NCI-H2107 (cell line): ENCODE measurements at places on chromosomes 6 and 20.

GRCh38 chr6:26220145-26220970 lies 133.1 kb downstream of the HFE start:
- DNase-seq = no peak

DNA sequence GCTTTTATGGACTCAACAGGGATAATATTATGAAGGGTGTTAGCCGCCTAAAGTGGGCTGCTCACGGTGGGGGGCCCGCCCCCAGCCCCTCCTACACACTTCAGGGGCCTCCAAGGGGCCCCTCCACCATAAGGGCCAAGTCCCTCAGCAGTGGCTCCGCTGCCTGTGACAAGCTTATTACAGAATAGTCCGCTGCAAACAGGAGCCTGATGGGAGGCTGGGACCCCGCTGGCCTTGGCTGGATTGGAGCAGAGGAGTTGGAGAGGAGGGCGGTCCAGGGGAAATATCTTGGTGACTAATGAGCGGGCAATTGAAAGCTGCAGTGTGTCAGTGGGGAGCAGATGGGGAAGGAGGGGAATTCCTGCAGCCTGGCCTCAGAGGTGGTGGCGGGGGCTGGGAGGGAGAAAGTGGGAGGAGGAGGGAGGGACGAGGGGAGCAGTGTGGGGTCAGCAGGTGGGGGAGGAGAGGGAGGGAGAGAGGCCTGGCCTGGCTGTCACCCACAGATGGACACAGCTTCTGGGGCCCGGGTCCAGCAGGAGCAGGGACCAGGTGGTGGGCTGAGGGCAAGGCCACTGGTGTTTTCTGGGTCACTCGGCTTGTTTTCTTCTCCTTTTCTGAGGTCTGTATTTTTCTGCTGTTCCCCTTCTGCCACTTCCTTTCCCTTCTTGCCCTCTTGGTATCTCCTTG lies 57.6 kb upstream of the FOXP4 start:
- DNase-seq = no peak

DNA sequence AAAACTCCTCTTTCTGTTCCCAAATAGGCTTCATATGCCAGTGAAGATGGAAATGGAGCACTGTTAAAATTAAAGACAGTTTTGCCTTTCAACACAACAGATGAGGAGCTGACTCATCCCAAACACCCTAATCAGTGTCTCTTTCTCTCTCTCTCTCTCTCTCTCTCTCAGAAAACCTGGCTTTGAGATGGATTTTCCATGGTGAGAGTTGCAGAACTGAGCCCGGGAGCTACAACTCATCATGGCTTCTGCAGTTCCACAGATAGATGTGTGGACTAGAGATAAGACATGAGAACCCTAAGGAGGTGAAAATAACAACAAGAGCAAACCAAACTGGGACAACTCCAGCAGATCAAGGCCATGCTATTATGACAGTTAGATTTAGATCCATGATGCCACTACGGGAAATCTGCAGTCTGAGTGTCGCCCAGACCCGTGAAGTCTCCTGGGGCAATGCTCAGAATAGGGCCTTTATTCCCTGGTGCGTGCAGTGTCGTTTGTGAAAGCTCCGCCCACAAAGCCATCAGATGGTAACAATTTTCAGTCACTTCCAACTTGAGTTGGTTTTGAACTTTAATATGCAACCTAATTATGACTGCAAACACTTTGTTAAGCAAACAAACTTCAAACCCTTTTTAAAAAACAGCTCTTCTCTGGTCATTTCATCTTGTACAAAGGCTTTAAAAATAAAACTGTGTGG lies 338.2 kb upstream of the PREP start:
- no peak for DNase-seq

GRCh38 chr6:79717989-79718388 lies 86.9 kb downstream of the SH3BGRL2 start:
- peak; percentile 22 for DNase-seq

GRCh38 chr6:157486572-157486971 lies 105.6 kb downstream of the ZDHHC14 start:
- DNase-seq = no peak

GRCh38 chr6:117448732-117449485 lies 23.2 kb upstream of the ROS1 start:
- no peak for DNase-seq

DNA sequence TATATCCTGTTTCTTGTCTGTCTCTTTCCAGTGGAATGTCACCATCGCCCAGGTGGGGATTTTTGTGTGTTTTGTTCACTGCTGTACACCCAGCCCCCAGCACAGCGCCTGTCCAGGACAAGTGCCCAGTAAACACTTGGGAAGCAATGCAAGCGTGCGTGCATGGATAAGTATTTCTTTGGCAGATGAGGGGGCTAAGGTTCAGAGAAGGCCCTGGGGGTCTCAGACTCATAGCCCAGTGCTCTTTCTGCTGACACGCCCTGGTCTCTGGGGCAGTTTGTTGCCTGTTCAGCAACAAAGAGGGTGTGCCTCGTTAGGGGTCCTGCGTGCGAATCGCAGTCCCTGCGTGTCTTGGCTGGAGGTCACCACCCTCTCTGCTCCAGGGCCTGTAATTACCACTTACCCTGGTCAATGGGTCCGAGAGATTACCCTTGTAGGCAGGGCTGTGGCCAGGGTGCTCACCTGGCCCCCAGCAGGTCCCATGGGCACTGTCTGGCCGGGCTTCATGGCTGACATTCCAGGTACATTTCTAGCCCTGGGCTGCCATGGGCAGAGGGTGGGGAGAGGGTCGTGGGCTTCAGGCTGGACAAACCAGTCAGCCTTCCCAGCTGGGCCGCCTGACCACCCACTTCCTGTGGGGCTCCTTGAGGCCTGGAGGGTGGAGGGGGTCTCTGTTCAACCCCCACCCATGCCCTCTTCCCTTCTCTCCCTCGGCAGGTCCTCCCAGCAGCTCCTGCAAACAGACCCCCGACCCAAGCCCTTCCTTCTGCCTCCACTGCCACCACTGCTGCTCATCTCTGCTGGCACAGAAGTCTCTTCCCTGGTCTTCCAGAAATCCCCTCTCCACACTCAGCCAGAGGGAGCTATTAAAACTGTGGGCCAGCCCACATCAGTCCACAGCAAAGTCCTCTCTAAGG lies 87.1 kb downstream of the CEBPB start:
- DNase-seq = no peak

DNA sequence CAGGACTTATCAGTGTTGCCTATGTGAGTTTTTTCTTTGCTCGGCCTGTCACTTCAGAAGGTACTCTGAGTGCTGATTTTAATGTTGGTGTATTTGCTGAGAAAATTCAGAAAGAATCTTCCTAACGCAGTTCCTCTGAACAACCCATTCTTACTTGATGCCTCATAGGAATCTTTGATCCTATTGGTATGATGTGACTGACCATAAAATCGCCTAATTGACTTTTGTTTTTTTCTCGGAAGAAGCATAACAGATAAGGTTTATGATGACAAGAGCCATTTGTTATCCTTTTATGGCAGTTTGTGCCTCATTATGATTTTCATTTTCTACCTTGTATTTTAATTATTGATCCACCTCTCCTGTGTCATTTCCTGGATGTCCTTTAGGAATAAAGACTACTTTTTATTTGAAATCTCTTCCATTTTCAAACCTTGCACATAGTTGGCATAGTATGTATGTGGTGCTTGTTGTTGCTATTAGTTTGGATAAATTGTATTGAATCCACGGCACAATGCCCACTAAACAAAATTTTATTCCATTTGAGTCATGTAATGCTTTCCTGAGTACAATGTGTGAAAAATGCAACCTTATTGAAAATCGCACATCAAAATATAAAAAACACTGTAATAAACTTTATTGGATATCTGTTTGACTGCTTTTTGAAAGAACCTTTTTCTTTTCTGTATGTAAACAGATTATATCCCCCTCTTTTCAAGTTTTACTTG lies 37.3 kb downstream of the LRRC1 start:
- DNase-seq = no peak
